Activated CD8-positive, alpha-beta memory T cell treated with anti-CD3 and anti-CD28 coated beads, Interleukin-2, amount 50 U/mL, for 4 hours (primary cell): ENCODE measurements at places on chromosomes 6 and 20.

GRCh38 chr20:48760403-48760983 lies 67.3 kb downstream of the PREX1 start:
- peak; percentile 67 for DNase-seq

DNA sequence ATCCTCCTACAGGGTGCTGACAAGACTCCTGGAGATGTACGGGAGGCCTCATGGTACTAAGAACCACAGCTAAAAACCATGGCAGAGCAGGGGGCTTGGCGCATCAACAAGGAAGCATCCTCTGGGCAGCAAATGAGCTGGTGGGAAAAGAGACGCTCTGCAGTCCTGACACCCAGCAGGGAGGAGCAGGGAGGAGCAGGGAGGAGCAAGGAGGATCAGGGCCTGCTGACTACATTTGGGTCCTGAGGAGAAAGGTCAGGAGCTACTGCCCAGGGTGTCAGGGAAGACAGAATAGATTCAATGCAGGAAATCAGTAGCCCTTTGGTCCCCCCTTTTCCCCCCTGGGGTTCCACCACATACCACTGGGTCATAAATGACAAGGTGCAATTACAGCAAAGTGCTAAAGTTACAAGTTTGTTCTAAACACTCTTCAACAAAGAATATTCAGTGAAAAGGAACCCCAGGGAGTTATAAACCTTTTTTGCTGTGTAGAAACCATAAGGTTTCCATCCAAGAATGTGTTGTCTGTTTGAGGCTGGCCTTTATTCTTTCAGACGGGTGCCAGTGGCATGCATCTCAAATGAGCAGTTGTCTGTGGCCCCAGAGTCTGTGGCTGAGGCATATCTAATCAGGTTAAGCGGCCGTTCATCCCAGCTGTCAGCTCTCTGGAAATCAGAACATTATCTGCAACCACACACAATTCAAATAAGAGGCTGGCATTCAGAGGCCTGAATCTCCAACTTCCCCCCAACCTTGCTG lies 325.0 kb downstream of the CDC5L start:
- no peak for DNase-seq

GRCh38 chr6:125253881-125254280 lies 47.9 kb downstream of the HDDC2 start:
- DNase-seq = no peak

DNA sequence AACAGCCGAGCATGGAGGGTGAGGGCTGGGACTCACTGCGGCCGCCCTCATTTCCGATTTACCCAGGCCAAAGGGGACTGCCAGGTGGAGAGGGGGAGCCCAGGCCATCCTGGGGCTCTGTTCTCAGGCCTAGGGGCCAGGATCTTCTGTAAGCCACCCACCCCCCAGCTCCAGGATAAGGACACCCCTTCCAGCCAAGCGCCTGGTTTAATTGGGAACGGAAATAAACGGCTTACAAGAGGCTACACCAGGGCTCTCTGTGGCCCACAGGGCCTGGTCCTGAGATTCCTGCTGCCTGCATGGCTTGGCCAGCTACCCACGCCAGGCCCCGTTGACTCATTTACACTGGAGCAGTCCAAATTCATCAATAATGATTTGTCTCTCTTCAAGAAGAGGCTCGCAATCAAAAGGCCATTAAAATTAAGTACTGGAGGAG lies 68.1 kb upstream of the TOP1 start:
- DNase-seq = no peak

DNA sequence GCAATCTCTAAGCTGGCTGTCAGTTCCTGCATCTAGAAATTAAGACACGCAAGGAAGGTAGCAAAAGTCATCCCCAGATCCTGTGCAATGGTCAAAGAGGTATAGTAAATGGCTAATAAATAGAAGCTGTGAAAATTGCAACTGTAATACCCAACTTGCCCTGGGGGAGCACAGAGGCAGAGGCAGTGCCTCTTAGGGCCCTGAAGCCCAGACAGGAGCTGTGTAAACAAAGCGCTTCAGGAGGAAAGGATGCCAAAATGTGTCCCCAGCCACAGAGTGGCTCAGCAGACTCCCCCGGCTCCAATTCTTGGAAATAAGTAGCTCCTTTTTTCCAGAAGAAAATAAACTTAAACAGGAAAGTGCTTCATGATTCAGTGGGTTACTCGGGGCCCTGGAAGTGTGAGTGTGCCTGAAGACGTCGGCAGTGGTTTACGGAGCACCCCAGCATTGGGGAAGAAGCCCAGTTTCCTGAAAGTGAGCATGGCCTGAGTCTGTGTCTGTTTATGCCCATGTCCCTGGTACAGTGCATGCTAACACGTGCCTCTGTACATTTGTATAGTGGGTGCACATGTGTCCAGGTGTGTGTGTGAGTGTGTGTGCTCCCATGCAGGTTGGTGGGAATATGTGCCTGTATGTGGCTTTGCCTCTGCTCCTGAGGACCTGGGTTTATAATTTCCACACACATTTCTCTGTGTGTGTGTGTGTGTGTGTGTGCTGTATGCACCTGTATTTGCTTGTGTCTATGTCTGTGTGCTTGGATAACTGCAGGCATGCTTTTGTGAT lies 246.7 kb downstream of the MAFB start:
- DNase-seq = no peak

- no peak for DNase-seq
Measured at GRCh38 chr6:135291288-135292076, 110.4 kb downstream of the MYB start.

DNA sequence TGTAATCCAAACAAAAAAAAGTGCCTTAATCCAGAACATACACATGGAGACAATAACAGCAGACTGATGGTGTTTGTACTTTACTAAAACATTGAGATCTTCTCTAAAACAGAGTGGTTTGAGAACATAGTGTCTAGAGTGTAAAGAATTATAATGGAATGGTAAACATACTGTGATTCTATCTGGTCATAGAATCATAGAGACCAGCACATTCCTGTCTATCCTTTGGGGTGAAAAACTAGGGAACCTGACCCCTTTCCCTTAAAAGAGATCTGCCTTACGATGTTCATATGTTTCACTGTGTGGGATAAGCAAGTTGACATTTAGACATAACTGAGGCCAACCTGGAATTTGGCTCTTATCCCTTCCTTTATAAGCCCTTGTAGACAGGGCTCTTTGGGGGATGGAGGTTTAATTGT lies 55.7 kb downstream of the TRMT11 start:
- DNase-seq = no peak

- no peak for DNase-seq
Measured at GRCh38 chr20:15523400-15523799, 1049.8 kb downstream of the KIF16B start.

GRCh38 chr6:107228754-107229153 lies 113.4 kb upstream of the BEND3 start:
- no peak for DNase-seq

- DNase-seq = no peak
Measured at GRCh38 chr20:47574616-47575364, 73.1 kb downstream of the NCOA3 start.

GRCh38 chr6:106501960-106502371 lies 127.3 kb downstream of the RTN4IP1 start:
- DNase-seq = no peak

GRCh38 chr6:41161851-41162552 lies 914 bp downstream of the TREM2 start:
- DNase-seq = no peak

DNA sequence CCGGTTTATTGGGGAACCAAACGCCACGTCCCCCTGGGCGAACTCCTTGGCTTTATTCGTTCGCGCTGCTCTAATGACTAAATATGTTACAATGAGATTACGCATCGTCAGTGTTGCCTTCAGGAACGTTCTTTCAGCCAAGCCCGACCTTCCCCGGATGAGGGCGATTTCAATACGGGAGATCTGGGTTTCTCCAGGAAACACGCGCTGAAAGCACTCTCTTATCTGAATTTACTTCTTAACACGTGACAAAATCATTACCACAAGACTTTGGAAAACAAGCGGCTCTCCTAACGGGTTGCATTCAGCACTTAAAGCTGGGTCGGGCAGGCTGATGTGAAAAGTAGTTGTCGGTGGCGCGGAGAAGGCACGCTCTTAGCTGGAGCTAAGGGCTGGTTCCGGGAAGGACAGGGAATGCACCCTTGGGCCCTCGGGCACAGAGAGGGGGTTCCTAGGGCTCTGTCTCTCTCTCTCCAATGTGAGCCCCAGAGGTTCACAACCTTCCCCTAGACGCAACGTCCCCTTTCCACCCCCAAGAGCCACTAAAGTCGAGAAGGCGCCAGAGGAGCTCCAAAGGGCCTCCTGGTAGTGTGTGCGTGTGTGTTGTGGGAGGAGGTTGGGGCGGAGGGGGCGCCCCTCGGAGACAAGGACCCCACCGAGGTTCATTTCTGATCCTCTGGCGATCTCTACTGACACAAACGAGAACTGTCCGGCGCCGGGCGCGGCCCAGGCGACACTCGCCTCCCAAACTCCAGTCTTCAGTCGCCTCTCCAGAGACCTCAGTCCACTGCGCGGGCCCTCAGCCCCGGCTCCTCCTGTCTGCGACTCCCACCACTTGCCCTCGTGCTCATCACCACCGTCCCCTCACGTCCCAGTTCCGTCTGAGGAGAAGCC lies 7.1 kb upstream of the NKX2-2 start:
- no peak for DNase-seq

GRCh38 chr6:125986301-125987025 lies at the start of gene TRMT11:
Gene TRMT11, plus strand, starts transcription at chr6:125986540. Its CDS starts 11 bp downstream, at chr6:125986551.
- peak; percentile 77 for DNase-seq

- no peak for DNase-seq
Measured at GRCh38 chr6:114085211-114085610, 114.3 kb upstream of the HDAC2 start.

- no peak for DNase-seq
Measured at GRCh38 chr6:121917834-121918559, 481.5 kb upstream of the HSF2 start.

DNA sequence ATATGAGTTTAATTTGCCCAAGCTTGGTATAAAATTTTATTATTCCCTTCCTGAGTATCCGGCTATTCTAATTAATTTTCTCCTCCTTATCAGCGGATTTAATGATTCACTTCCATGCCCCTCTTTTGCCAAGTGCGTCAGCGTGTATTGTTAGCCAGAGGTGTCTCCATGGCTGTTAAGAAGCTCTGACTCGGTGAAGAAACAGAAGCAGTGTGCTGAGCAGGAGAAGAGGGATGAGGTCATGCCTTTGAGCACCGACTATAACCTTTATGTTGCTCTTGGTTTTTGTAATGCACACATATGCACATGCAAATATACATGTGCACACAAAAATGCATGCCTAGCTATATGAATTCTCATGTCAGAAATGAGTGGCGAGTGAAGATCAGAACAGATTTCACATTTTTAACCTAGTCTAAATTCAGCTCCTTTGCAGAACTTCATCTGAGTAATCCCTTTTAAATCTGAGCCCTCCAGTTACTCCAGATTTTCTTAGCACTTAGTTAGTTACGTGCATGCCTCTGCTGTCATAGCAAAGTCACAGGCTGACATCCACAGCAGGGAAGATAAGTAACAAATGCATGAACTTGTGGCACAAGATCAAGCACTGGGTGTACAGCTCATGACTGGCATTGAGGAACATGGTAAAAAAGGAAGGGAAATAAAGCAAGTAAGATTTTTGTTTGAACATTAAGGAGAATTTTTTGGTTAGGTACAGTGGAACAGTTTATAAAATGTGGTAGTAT lies 24.3 kb downstream of the HTR1E start:
- DNase-seq = no peak

DNA sequence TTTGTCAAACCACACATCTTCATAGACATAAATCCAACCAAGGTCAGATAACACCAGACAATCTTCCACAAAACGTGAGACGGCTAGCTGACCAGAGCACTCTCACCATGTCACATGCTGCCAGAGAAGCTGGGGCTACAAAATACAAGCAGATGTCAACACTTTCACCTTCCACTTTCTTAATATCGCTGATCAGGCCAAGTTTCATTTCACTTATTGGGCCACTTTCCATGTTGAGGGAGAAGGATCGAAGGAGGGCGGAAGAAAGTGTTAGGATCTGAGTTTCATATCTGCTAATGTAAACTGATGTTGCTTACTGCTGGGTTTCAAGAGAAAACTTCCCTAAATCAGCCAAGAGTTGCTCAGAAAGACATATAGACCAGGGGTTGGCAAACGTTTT lies 177.0 kb upstream of the PRDM1 start:
- no peak for DNase-seq

- no peak for DNase-seq
Measured at GRCh38 chr20:7911586-7912330, 28.5 kb downstream of the HAO1 start.

- no peak for DNase-seq
Measured at GRCh38 chr6:159887146-159887545, 3.6 kb upstream of the MAS1 start.

- no peak for DNase-seq
Measured at GRCh38 chr20:53262365-53262764, 290.2 kb downstream of the TSHZ2 start.

DNA sequence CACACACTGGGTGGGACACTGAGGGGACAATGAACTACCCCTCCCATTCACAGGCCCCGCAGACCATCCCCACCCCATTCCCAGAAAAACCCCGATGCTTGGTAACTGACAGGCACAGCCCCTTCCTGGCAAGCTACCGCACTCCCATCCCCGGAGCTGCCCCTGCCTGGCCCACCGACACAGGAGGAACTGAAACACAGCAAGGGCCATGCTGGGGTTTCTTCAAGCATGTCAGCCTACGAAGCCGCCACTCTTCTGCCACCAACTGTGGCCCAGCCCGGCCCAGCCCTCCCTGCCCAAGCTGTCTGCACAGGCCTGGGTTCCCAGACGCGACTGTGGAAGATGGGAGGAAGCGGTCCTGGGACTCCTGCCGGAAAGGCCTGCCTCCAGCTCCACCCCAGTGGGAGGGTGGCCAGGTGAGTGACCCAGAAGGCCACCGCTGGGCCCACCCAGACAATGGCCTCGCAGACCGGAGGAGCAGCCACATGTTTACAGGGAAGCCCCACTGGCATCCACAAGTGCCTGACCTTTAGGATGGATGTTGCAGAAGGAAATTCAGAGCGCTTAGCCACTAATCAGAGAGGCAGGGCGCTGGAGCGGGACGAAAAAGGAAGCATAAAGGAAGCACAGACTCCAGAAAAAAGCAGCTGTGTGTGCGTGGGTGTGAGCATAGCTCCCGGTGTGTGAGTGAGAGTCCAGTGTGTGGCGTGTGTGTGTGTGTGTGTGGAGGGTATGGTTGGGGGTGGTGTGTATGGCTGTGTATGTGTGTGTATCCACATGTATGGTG lies 91.6 kb downstream of the PRND start:
- no peak for DNase-seq

GRCh38 chr6:3725145-3726047 lies 26.1 kb downstream of the PXDC1 start:
- DNase-seq = no peak

GRCh38 chr6:439641-440167 lies 48.2 kb downstream of the IRF4 start:
- DNase-seq = peak; percentile 6

- no peak for DNase-seq
Measured at GRCh38 chr20:21615617-21616080, 89.8 kb upstream of the PAX1 start.

DNA sequence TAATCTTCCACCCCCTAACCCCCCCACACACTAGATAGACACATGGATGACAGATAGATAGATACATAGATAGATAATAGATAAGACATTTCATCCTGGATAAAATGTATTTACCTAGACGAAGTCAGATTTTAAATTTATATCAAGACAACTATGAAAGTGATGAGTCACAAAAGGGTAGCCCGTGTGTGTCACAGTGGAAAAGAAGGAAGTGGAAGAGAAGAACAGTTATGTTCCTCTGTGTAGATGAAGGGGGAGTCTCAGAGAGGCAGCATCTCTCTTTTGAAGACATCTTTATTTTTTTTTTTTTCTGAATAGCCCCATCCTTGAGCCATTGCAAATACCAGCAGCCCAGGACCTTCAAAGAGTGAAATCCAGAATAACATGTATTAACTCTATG lies 121.7 kb upstream of the VGLL2 start:
- no peak for DNase-seq
